GM10248 (cell line): ENCODE measurements at places on chromosomes 11 and 22.

DNA sequence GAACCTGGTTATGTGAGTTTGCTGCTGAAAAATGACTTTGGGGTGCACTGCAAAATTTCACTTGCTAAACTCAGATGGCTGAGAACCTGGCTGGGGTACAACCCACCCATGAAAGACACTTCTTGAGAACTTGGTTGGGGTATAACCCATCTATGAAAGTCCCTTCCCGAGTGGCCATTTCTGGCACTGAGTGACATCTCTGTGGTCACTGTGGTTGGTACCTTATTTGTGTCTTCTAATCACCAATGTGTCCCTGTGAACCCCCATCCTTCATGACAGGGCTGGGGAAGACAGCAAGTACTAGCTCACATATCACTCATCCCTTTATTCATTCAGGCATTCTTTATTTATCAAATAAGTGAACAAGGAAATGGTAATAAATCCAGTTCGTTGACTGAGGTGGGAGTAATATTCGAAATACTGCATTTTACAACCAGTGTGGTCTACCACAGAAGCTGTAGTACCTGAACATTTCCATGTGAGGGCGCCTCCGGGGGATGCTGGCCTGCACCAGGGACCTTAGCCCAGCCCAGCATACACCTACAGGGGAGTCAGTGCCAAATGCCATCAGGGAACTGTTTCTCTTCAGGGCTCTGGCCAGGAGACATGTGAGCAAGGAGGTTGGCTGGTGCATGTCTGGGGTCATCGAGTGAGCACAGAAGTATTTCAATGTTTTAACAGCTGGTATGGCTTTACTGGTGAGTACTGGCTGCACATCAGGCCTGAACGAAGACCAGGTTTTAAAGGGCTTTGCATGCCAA is 122.1 kb downstream of the CSNK2A3 start:
- peak; percentile 37 for DNase-seq

DNA sequence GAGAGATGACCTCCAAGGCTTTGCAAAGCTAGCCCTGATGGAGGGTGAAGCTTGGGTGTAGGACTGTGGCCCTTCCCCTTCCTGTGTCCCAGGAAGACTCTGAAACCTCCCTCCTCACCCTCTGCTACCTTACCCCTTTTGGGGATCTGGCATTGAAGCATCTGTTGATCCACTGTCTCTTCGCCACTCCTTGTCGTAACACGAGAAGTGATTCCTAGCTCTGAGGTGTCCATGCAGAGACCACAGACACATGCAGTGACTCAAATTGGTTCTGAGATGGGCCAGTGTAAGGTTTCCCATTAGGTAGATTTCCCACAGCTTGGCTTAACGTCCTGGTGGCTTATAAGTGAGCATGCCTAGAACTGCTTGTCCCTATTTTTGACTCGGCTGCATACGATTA is 101.4 kb downstream of the ZBTB16 start:
- no peak for DNase-seq

DNA sequence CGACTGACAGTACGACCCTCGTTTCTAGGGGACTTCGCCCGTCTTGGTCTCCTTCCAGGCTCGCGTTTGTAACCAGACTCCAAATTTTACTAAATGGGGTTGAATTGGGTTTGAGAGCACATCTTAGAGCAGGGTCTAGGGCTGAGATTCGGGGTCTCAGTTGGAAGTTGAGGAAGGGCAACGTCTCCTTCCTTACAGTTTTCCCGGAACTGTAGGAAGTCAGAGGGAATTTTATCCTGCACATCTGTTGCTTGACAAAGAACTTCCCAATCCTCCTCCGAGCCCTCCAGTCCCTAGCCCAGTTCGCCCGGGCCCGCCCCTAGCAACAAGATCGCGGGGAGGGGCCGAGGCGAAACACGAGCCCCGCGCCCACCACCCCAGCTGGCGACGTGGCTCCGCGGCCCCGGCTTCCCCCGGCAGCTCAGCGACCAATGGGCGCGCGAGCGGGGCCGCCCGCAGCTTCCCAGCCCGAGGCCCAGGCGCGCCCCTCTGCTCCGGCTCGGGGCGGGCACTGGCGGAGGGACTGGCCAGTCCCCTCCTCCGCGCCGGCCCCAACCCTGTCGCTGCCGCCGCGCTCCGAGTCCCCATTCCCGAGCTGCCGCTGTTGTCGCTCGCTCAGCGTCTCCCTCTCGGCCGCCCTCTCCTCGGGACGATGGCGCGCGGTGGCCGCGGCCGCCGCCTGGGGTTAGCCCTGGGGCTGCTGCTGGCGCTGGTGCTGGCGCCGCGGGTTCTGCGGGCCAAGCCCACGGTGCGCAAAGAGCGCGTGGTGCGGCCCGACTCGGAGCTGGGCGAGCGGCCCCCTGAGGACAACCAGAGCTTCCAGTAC is at the start of gene RCN1:
RCN1 (plus strand) TSS at position 530 of the 826 bp plus-strand sequence; CDS start at position 653, 123 bp downstream.
- DNase-seq, result peak; percentile 81

GRCh38 chr22:27534720-27535125 is 266.8 kb downstream of the MN1 start:
- DNase-seq, result no peak

DNA sequence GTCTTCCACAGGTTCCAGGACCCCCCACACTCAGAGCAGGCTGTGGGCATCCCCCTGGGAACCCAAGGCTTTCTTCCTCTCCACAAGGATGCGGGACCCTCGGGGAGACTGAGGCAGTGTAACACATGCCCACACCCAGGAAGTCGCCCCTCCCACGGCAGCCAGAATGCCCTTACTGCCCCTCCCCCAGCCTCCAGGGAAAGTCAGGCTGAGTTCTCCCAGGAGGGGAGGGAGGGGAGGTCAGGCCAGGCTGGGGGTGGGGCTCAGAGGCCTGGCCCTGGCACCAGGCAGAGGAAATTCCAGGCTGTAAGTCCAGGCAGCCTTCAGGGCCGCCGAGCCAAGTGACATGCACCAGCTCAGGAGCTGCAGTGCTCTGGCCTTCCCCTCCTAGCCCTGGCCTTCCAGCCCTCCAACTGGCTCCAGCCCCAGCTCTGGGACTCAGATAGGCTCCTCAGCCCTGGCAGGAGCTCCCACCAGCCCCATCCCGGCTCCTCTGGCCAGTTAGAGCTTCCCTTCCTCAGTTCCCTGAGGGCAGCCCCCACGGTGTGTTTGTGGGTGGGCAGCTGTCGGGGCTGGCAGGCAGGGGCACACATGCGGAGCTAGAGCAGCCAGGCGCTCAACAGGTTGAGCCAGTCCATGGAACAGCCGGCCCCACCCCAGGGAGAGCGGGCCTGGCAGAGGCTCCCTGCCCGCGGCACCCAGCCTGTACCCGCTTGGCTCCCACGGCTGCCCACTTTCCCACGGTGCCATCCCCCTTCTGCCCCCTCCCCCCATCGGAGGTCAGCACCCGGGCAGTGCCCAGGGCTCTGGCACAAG is 3.6 kb downstream of the BCL9L start:
- no peak for DNase-seq

DNA sequence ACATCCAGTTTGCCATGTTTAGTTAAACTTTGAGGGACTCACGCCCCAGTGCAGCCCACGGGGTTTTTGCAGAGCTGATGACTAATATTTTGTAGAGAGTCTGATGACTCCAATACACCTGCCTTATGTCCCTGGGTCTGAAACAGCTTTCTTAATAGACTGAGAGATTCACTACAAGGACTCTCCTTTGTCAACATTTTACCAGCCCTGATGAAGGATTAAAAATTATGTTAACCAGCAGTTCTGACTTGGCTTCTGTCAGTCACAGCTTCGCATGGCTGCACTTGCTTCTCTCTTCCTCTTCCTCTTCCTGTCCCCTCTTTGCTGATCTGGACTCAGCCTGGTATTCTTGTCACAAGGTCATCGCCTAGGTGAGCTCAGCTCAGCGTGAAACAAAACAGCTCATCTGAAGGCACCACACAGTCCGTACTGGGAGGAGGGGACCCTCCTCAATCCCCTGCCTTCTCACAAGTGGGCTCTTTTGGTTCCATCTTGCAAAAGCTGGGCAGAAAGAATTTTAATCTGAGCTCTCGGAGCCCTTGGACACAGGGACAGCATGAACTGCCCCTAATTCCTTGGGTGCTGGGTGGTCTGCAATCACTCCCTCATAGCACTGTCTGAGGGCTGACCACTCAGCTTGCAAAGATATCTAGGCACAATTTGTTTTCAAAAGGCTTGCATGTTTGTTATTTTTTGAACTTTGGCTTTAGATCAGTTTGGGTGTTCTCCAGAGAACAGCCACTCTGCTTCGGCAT is 38.1 kb upstream of the POU2AF1 start:
- peak; percentile 49 for DNase-seq

DNA sequence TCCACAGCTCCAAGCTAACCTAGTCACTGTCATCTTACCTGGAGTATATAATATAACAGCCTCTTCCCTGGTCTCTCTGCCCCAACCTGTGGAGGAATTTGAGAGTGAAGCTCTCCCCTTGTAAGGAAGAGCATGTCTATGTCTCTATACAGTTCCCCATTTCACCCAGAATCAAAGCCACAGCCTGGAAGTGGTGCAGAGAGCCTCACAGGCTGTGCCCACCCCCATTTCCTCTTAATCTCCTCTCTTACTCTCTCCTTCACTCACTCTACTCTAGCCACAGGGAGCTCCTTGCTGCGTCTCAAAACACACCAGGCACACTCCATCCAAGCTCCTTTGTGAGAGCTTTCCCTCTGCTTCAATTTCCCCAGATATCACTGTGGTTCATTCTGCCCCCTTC is 302.5 kb upstream of the ISX start:
- no peak for DNase-seq

GRCh38 chr11:61832754-61833153 is 4.7 kb downstream of the FADS2 start:
- DNase-seq, result no peak

DNA sequence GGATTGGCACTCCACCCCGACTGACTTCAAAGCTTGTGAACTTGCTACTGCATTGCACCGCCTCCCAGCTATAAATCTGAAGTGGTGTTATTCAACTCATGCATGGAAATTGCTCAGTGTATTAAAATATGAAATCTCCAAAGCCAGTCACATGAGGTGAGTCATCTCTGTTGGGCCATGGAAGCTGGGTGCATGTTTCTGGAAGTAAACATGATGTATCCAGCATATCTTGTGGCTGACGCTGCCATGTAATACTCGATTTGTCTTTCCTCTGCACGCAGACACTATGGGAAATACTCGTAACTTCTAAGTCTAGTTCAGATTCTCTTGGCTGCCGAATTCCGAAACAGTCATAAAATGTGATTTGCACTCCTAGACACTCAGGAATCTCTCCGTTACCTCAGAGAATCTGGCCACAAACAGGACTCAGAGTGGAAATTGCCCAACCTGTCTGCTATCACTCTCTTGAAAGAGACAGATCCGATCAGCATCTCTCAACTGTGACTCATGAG is 154.9 kb upstream of the MPPED2 start:
- no peak for DNase-seq

GRCh38 chr22:30187529-30188407 is 58.8 kb downstream of the LIF start:
- no peak for DNase-seq

GRCh38 chr11:57279116-57279515 is 42.1 kb upstream of the APLNR start:
- DNase-seq, result no peak

DNA sequence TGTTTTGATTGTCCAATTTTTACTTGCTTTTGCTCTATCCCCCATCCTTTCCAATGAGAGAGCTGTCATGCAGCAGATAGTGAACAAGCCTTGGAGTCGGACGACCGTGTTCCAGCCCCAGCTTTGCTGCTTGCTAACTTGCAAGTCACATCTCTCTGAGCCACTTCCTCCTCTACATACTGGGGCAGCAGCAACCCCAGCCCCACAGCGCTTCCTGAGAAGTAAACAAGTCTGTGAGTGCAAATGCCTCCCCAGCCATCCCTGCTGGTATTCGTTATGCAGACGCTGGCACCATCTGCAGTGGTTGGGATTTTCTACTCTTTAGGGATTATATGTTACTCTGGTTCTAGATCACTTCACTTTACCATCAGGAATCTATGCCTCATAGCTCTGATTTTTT is 35.0 kb downstream of the TPBGL start:
- no peak for DNase-seq

DNA sequence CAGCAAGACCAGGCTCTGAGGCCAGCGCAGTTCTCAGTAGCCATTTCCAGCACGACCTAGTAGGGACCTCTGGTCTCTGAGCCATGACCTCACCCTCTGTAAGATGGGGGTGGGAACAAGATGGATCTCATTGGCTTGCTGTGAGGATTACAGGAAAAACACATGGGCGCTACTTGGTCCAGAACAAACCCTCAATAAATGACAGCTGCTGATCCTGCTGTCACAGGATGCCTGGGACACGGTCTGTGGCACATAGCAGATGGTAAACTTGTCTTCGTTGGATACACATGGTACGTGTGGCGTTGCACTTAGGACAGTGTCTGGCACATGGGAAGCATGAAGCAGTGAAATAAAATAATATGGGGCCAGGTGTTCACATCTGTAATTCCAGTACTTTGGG is 4.5 kb upstream of the KCTD17 start:
- DNase-seq, result no peak

GRCh38 chr11:2835296-2835695 is 50.3 kb downstream of the CDKN1C start:
- DNase-seq, result no peak

- DNase-seq, result no peak
These were observed 477 bp downstream of the ZBTB16 start for GRCh38 chr11:114059984-114060391.

- no peak for DNase-seq
These were observed 126.9 kb downstream of the KCNQ1 start for GRCh38 chr11:2571598-2572281.

DNA sequence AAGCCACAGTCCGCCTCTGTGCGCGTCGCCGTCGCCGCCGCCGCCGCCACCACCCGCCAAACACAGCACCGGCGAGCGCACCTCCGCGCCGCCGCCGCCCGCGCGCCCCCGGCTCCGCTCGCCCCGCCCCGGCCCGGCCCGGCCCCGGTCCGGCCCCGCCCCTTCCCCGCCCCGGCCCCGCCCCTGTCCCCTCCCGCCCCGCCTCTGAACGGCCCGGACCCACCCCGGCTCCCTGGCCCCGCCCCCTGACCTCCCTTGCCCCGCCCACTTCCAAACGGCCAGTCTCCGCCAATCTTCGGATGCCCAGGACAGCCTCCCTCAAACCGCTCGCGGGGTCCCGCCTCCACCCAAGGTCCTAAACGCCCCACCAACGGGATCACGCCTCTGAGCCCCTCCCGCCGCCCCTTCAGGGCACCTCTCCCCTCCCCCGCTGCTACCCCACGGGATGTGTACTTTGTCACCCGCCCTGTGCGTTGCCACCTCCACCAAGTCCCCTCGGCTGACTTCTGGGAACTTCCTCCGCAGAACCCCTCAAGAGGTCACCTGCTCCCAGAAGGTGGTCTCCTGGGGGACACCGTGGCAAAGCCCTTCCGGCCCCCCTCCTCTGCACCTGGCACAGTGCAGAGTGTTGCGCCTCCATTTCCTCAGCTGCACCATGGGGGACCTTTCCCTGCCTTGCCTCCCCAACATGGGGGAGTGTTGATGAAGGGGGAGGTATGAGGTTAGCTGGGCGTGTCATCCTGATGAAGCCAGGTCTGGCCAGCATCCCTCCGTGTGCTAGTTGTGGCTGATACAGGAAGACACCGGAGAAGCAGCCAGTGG is at the start of gene KIAA0930:
KIAA0930 (minus strand) TSS at position 85 of the 822 bp plus-strand sequence. CDS start 191 bp downstream, outside the sequence.
- DNase-seq, result peak; percentile 98

- DNase-seq, result no peak
These were observed 17.0 kb downstream of the MMP10 start for GRCh38 chr11:102763440-102763839.
